ENCODE measurements at places on chromosomes 3 and 15.

GRCh38 chr15:49712846-49713450, 92.1 kb downstream of the DTWD1 start:
- no peak for DNase-seq

DNA sequence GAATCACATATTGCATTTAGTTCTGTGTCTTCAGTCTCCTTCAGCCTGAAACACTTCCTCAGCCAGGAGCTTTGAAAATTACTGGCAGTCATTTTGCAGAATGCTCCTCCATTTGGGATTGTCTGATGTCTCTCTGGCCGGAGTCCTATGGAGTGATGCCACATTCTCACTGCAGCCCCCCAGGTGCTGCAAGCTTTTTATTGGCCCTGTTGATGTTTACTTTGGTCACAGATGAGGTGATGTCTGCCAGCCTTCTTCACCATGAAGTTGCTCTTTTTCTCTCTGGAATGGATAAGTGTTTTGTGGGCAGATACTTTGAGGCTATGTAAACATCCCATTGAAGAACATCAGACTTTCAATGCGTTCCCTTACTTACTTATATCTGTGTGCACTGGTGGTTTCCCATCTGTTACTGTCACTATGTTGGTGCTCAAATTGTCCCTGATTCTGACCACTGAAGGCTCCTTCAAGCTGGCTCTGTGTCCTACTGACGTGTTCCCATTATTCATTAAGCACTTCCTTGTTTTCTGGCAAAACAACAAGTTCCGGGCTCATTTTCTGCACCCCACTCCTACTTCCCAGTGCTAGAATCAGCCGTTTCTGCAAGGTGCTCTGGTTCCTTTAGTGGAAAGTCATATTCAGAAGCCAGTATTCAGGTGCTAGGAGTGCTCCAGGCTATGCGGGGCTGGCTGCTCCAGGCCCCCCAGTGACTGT, 1.4 kb upstream of the CLEC3B start:
- no peak for DNase-seq

- DNase-seq: no peak
These were observed 547.8 kb upstream of the EPHA6 start for GRCh38 chr3:96266395-96267190.

DNA sequence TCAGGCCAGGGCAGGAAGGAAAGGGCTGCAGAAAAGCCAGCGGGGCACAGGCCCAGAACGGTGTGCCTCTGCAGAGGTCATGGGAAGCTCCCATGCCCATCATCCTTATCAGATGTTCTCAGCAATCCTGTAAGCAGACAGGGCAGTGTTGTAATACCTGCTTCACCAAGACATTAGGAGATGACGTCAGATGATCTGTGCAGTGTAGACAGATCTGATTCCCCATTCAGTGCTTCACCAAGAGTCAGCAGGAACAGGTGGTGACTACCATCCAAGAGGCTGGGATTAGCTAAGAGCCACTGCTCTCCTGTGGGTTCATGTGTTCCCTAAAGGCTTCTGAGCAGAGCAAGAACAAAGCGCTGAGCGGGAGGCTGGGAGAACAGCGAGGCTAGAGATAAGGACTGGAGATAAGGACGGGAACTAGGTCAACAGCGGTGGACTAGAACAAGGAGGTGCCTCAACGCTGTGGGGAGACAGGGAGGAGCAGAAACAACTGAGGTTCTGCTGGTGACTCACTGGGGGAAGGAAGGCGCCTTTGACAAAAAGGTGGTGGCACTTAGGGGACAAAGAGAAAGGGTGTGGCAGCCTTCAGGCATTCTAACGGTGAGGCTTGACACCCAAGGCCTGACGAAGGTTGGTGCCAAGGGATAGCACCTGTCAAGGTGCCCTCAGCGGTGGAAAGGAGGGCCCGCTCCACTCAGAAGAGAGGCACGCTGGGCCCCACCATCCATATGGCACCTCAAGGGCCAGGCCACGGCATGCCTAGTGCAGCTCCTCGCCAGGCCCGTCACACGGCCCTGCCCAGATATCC, 28.4 kb downstream of the CCDC12 start:
- DNase-seq: no peak

DNA sequence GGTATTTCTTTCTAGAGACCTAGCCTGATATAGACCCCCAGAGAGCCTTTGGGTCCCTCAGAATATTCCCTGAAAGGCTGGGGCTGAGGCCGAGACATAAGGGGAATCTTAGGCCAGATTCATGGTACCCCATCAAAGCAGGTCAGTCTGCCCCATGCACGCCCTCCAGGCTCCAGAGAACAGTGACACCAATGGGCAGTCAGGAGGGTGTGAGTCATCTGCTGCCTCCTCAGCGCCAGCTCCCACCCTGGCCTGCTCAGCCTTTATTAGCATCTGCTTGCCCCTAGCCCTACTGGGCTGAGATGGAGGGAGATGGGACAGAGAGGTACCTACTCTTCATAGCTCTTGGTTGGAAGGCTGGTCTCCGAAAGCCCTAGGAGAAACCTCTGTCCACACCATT, 14.3 kb upstream of the CAMKV start:
- no peak for DNase-seq

GRCh38 chr3:160132226-160132625, 93.0 kb upstream of the C3orf80 start:
- DNase-seq: no peak

- DNase-seq: no peak
These were observed 27.9 kb downstream of the FBN1 start for GRCh38 chr15:48617619-48618018.

DNA sequence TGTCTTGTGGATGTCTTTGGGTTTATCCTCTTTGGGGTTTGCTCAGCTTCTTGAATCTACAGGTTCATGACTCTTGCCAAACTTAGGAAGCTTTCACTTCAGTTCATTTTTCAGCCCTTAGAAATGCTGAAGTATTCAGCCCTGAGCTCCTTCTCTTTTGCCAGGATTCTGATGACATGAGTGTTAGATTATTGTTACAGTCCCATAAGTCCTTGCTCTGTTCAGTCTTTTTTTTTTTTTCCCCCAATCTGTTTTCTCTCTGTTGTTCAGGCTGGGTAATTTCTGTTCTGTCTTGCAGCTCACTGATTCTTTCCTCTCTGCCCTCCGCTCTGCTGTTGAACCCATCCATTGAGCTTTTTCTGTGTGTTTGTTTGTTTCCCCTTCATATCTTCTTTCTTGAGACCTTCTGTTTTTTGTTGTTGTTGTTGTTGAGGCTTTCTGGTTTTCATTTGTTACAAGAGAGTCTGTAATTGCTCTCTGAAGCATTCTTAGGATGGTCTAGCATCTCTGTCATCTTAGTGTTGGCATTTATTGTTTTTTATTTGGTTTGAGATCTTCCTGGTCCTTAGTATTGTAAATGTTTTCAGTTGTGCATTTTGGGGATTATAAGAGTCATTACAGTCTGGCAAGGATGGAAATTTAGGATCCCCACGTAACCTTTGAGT, 18.4 kb downstream of the LRCH3 start:
- DNase-seq: no peak

- DNase-seq: no peak
These were observed 22.8 kb downstream of the EIF4E3 start for GRCh38 chr3:71702131-71703024.

DNA sequence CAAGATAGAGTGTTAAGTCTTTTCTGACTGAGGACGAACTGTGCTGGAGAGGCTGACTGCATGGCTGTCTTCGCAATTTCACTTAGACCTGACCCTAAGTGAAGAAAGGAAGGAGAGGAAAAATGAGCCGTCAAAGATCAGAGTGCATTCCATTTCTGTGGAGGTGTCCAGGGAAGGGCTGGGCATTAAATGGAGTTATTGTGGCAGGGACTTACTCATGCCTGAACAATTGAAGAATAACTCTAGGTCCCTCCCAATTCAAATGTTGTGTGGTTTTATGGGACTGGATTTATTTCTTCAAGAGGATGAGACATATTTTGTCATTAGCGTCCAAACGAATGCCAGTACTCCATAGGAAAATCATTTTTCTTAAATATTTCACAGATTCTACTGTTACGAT, 187.3 kb upstream of the CFAP20DC start:
- no peak for DNase-seq

DNA sequence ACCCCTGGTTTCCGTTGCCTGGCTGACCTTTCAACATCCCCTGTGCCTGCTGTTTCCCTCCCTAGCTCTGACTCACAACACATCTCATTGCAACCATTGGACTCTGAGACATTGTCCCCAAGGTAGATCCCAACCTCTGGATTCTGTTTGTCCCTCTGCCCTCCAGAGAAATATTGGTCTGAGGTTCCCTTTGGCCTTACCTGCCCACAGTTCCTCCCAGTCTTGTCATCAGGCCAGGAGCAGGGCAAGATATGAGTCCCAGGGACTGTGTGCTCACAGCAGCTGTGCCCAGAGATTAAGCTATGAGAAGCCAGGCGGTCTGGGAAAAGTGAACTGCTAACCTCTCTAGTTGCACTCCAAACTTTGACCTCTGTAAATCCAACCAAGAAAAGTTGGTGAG, 168.2 kb upstream of the NR2F2 start:
- DNase-seq: no peak

- DNase-seq: no peak
These were observed 28.4 kb downstream of the CRTC3 start for GRCh38 chr15:90558171-90558573.

GRCh38 chr15:51163843-51164242, 69.1 kb upstream of the TNFAIP8L3 start:
- no peak for DNase-seq

GRCh38 chr3:13851091-13851849, 28.6 kb downstream of the WNT7A start:
- no peak for DNase-seq

GRCh38 chr15:101526442-101526841, 36.9 kb upstream of the PCSK6 start:
- DNase-seq: no peak

DNA sequence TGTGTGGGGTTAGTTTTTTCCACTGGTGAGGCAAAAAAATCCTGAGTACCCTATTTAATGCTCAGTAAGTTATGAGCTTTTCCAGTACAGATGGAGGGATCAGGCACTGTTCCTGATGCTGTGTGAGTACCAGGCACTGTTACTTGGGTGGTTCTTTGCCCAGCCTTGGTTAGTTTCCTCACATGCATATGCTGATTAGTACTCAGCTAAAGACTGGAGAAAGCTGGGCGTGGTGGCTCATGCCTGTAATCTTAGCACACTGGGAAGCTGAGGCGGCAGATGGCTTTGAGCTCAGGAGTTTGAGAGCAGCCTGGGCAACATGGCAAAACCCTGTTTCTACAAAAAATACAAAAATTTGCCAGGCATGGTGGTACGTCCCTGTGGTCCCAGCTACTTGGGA, 210.3 kb upstream of the SGO1 start:
- no peak for DNase-seq

DNA sequence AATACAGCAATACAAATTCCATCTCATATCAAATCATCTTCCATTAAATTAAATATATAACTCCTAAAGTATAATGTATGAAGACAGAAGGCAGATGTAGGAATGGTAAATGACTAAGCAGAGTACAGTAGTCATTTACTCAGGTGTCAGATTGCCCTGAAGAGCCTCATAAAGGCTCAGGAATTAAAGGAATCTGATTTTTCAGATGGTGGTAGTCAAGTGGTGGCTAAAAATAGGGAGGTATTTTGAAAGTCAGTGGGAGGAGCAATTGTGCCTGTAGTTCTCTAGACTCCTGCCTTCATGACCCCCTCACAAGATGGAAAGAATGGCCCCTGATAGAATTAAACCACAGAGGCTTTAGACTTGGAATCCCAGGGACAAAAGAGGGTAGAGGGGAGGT, 142.7 kb upstream of the SYNPR start:
- no peak for DNase-seq

GRCh38 chr3:160133757-160134156, 91.5 kb upstream of the C3orf80 start:
- no peak for DNase-seq

GRCh38 chr15:72235298-72235697, 4.3 kb upstream of the PKM start:
- DNase-seq: no peak

DNA sequence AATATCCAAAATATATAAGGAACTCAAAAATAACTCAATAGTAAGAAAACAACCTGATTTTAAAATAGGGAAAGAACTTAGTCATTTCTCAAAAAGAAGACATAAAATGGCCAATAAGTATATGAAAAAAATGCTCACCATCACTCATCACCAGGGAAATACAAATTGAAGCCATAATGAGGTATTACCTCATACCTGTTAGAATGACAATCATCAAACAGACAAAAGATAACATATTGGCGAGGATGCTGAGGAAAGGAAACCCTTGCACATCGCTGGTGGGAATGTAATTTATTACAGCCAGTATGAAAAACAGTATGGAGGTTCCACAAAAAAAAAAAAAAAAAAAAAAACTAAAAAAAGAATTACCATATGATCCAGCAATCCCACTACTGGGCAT, 38.2 kb downstream of the KPNA1 start:
- DNase-seq: no peak

DNA sequence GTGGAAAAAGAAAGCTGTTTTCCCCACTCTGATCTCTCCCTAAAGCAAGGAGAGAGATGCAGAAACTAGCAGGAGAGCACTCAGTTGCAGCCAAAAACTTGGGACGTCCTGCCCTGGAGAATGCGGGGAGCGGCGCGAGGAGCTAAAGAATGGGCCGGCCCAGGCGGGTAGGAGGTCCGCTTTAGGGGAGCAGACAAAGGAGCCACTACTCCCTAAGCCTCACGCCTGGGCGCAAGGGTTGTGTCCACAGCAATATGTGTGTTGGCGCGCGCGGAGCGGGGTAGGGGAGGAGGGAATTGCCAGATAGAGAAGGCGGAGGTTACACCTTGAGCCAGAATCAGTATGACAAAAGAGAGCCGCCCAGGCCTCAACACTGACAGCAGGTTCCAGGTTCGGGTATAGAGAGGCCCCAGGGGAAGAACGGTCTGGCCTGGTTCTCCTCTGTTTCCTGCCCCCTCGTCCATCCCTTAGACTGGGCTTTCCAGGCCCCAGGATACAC, 2.9 kb downstream of the WNT5A start:
- DNase-seq: no peak

DNA sequence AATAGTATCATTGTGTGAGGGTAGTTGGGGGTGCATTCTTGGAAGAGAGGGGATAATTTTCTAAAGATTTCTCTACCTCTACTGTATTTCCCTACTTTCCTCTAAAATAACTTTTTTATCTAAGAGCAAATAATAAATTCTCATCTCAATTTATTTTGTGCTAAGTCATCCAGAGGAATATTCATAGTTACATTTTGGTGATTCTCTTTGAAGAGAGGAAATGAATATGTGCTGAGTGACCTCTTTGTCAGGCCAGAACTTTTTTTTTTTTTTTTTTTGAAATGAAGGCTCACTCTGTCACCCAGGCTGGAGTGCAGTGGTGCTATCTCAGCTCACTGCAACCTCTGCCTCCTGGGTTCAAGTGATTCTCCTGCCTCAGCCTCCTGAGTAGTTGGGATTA, 15.1 kb upstream of the CCDC80 start:
- no peak for DNase-seq

GRCh38 chr3:49132437-49133225, at the start of gene LAMB2:
Gene LAMB2, minus strand, starts transcription at chr3:49133050. Its CDS starts 183 bp downstream, at chr3:49132867.
- DNase-seq: no peak

DNA sequence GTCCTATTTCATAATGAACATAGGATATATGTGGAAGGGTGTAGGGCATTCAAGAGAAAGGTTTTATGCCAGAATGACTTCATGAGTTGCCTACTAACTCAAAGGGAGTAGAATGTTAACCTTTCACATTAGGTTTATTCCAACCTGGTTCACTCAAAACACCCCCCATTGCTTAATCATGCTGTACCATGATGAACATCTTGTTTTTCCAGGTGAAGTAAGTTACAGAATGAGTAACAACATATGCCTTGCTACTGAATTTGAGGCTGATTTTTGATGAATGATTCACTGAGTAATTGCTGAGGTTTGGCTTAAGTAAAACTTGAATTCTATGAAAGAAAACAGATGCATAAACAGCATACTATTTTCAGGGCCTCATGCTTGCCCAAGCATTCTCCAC, 5.9 kb upstream of the CLDN16 start:
- DNase-seq: no peak
